Stimulated activated CD8-positive, alpha-beta memory T cell treated with anti-CD3 and anti-CD28 coated beads, Interleukin-7, amount 100 ng/mL, for 1 hour (primary cell): ENCODE measurements at places on chromosomes 6 and 20.
A peak's percentile ranks its signal among the peaks of the same experiment; 100 is the strongest.

DNA sequence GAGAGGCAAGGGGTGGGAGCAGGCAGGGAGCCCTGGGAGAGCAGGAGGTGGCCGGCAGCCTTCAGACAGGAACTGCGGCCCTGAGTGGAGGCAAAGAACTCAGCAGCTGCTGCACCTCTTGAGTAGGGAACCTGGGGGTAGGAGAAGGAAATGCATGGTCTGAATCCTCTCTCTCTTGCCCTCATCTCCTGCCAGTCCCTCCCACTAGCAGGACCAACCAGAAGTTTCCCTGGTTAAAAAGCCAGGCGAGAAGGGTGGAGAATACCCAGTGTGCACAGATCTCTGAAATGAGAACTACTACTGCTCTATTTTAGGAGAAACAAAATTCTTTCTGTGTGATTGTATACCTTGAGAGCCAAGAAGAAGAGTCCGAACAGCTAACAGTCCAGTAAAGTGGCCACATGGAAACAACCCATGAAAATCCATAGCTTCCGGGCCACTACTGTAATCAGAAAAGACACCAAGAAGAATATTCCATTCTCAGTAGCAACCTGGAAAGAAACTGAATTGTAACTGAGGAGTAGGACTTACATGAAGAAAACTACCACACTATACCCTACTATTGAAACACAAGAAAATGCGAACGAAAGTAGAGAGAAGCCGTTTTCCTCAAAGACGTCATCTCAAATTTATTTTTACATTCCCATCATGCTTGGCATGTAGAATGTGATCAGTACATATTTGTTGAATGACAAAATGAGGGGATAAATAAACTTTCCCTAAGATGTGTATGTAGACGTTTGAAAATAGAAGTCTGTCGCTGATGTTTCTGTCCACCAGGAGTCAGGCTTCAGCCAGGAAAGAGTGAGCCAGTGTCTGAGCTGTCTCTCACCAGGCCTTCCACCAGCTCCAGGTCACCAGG is 25.6 kb downstream of the WRNIP1 start:
- DNase-seq = no peak

GRCh38 chr20:17680836-17681725 is 961 bp downstream of the RRBP1 start:
- peak; percentile 61 for DNase-seq

GRCh38 chr20:57198132-57199072 is 68.0 kb downstream of the BMP7 start:
- no peak for DNase-seq

DNA sequence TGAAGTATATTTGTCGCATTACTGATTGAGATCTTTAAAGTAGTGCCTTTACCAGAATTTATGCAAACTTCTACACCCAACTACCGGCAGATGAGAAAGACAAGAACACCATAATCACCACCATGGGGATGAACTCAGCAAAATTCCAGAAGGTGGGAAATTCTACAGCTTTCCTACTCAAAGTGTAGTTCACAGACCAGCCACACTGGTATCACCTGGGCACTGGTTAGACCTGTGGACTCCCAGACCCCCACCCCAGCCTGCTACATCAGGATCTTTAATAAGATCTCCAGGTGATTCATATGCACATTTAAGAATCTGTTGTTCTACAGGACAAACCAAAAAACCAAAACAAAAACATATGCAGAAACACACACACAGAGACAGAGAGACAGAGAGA is 67.9 kb downstream of the POPDC3 start:
- no peak for DNase-seq

GRCh38 chr20:58162986-58163385 is 65.5 kb downstream of the ANKRD60 start:
- no peak for DNase-seq
